Fibroblast of skin of right biceps (primary cell): ENCODE measurements at places on chromosomes 1 and 21.

- peak; percentile 37 for DNase-seq
These were observed 36.8 kb upstream of the PODN start for GRCh38 chr1:53025034-53025768.

DNA sequence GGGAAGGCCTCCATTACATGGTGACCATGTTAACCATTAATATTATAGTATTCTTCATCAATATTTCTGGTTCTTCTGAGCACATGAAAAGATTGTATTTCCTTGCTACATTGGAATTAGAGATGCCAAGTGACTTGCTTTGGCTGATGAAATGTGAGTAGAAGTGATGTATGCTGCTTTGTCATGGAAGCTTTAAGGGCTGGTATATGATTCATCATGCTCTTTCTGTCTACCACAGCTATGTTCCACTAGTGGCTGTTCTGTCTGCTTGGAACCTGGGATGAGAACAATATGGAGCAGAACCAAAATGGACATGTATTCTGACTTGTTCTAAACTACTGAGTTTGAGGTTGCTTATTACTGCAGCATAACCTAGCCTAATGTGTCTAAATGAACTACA is 163.3 kb downstream of the TM2D1 start:
- peak; percentile 57 for DNase-seq

- no peak for DNase-seq
These were observed 450.9 kb downstream of the MATN1 start for GRCh38 chr1:30272277-30273020.

DNA sequence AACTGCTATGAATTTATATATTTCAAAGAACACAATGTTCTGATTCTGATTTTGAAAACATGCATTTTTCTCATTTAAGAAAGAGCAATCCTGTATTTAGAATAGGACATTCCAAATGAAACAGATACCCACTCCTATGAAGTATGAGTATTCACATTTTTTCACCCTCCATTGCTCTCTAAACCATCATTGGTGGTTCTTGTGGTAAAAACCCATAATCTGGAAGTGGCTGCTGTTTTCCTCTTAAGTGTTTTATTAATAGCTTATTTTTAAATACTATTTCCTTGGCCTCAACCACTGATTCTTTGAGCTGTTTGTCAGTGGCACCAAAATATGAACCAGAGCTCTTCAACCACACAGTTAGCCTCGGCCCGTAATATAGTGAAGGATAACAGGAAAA is 60.0 kb upstream of the ADAM30 start:
- DNase-seq: peak; percentile 47

DNA sequence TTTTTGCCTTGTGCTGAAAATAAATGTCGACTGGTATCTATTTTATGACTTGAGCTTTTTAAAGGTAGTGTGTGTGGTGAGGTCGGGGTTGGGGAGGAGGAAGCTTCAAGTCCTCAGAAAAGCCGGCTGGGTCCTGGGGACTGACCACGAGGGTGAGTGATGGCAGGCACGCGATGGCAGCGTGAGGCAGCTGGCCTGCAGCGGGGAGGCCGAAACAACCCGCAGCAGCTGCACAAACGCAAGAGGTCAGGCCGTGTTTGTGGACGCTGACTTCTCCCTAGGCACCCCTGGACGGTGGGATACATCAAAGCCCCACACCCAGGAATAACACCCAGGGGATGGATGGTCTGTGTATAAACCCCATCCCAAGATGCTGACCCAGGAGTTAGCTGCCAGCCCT is 51.4 kb downstream of the ZBTB18 start:
- no peak for DNase-seq

GRCh38 chr21:23743821-23744220 is 1863.5 kb downstream of the MRPL39 start:
- DNase-seq: no peak

- DNase-seq: peak; percentile 36
These were observed 111.9 kb upstream of the L1TD1 start for GRCh38 chr1:62082456-62083363.

GRCh38 chr1:54640863-54641836 is at the start of gene MROH7:
MROH7 (plus strand) TSS chr1:54641786; CDS start chr1:54652927, 11,141 bp downstream.
- DNase-seq: no peak

- DNase-seq: no peak
These were observed 39.5 kb upstream of the DMBX1 start for GRCh38 chr1:46450160-46450517.

DNA sequence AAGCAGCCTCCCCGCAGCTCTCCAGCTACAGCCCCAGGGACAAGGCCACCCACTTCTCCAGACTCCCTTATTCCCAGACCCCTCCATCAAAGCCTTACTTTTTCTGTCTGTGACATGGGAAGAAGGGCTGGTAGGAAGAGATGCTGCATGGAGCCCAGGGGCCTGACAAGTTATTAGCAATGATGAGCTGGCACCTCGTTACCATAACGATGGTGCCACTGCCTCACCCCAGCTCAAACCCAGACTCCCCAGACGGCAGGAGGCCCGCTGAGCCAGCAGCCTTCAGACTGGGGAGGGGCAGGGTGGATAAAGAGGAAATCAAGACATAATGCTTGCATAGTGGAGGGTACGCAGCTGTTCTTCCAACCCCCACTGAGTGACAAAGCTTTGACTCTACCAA is 3.3 kb downstream of the DLGAP3 start:
- DNase-seq: no peak

GRCh38 chr1:186680245-186681061 is at the start of gene PTGS2:
PTGS2 (minus strand) TSS chr1:186680423; CDS start chr1:186680290, 133 bp downstream.
- peak; percentile 97 for DNase-seq

- no peak for DNase-seq
These were observed 579.6 kb downstream of the USP25 start for GRCh38 chr21:16309250-16309971.

DNA sequence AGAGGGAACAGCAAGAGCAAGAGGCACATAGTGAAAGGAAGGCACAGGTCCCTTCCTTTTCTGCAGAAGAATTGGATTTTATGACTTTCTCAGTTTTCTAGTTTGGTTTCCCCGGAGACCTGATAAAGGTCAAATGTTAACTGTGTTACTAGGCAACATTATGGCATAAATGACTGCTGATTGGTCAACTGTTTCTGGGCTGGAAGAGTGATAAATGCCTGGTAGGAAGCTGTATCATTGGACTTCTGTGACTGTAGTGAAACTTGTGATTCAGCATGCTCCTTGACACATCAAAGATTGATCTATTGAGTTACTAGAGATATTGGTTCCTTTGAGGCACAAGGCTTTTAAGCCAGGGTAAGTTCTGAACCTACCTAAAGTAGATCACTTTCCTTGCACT is 55.7 kb downstream of the LRRC8C start:
- no peak for DNase-seq

DNA sequence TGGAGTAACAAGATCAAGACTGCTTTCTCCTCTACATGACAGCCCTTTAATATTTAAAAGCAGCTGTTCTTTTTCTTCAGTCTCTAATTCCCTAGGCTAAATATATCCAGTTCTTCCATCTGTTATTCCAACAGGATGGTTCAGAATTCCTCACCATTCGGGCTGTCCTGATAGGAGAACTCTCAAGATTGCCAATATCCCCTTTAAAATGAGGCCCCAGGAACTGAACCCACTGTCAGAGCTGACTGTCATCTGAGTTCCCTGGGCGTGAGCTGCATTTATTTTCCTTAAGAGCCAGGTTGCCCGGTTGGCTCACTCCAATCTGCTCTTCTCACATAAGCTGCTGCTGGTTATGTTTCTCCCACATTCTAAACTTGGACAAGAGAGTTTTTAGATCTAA is 177.6 kb downstream of the MIS18A start:
- DNase-seq: no peak

- peak; percentile 90 for DNase-seq
These were observed 10.0 kb downstream of the YBEY start for GRCh38 chr21:46295996-46296752.

GRCh38 chr1:226605318-226605950 is 56.9 kb downstream of the STUM start:
- DNase-seq: no peak

- no peak for DNase-seq
These were observed 67.6 kb upstream of the EDEM3 start for GRCh38 chr1:184822267-184822666.

- no peak for DNase-seq
These were observed 4.3 kb upstream of the C1QTNF12 start for GRCh38 chr1:1250786-1251284.

GRCh38 chr1:164608651-164609057 is 49.7 kb downstream of the PBX1 start:
- peak; percentile 80 for DNase-seq

- DNase-seq: no peak
These were observed 641.0 kb downstream of the PLPP3 start for GRCh38 chr1:55938376-55938850.

DNA sequence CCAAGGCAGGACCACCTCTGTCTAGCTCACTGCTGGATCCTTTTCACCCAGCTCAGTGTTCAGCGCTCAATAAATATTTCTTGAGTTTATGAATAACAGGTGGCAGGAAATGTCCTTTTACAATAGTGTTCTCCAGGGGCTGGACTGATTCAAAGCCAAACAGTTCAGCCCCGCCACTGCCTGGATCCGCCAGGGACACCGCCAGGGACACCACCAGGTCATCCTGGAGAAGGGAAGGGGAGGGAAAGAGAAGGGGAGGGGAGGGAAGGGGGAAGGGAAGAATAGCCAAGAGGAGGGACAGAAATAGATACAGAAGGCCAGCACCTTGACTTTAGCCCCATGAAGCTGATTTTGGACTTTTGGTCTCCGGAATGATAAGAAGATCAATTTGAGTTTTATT is 255.6 kb downstream of the GRIK3 start:
- DNase-seq: no peak

DNA sequence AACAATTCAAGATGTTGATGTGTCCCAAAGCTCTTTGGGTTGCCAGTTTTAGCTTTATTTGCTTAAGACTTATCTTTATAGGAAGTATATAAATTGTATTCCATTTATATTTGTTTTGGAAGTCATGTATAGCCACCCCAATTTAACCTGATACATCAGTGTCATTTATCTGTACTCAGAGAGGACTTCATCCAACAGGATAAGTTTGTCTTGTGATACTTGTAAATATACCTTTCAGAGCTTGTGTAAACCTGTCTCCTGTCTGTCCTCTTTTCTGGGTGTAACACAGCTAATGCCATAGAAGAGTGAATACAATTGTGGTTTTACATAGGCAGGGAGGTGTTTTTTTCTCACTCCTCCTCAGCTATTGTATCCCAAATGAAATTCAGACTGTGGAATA is 10.4 kb downstream of the PTGFR start:
- no peak for DNase-seq

GRCh38 chr1:64983110-64983509 is 16.8 kb upstream of the JAK1 start:
- peak; percentile 67 for DNase-seq

DNA sequence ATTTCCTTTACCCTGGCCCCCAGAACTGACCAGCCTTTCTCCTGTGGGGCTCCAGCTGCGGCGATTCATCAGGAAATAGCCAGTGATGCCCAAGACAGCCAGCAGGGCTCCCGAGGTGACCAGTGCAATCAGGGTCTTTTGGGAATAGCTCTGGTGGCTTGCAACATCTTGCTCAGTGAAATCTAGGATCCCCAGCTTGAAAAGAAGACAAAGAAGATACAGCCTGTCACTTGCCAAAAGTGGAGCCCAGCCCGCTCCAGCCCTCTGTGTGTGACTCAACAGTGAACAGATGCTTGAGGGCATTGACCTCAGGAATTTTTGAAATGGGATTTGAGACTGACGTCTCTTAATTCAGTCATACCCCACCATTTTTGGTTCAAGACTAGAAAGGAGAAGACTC is 22.3 kb downstream of the CD34 start:
- DNase-seq: peak; percentile 54

- DNase-seq: peak; percentile 58
These were observed 5.0 kb downstream of the SLC22A15 start for GRCh38 chr1:115980998-115981993.

DNA sequence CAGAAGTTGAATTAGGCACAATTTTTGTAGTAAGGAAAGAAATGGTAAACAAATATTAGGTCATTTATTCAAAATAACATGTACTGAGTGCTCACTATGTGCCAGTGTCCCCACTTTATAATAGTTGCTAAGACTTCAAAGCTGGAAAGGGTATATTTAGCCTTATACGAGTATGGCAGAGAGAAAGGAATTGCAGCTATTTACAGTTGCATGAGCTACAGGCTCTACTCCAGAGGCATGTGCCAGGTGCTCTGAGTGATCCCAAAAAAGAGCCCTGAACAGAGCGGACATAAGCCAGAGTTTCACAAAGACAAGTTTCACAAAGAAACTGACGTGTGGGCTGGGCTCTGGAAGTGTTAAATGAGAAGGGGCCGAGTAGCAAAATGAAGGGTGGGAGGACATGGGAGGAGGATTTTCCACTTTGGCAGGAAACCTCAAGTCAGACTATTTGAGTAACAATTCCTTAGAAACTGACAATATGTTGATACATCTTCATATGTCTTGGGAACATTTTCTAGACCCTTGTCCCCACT is 40.9 kb downstream of the FASLG start:
- DNase-seq: no peak

DNA sequence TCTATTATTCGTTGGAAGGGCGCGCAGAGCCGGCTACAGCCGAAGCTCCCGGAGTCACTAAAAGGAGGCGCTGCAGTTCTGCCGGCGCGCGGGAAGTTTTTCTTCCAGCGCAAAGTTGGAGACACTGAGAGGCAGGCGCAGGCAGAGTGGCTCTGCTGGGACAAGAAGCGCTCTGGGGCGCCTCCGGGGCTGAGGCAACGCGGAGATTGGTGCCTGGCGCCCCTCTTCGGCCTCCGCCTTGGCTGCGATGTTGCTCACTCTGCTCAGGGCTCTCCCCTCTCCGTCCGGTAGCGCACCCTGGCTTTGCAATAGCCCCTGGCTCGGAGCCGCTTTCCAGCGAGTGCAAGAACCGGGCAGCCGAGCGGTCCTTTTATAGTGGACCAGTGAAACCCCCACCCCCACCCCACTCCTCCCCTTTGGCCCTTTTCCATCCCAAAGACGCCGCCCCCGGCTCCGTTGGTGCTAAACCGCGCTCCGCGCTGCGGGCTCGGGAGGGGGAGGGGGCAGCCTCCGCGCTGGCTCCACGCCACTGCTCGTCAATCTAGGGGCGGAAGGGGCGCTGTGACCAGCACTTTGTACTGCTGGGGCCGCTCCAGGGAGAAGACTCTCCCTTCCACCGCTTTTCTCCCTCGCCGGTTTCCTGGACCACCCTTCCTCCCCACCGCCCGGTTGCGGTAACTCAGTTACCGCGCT is at the start of gene ADAMTS1:
ADAMTS1 (minus strand) TSS at position 344 of the 693 bp plus-strand sequence. CDS start 455 bp downstream, outside the sequence.
- DNase-seq: peak; percentile 92

GRCh38 chr1:221611656-221612046 is 130.2 kb downstream of the DUSP10 start:
- no peak for DNase-seq

DNA sequence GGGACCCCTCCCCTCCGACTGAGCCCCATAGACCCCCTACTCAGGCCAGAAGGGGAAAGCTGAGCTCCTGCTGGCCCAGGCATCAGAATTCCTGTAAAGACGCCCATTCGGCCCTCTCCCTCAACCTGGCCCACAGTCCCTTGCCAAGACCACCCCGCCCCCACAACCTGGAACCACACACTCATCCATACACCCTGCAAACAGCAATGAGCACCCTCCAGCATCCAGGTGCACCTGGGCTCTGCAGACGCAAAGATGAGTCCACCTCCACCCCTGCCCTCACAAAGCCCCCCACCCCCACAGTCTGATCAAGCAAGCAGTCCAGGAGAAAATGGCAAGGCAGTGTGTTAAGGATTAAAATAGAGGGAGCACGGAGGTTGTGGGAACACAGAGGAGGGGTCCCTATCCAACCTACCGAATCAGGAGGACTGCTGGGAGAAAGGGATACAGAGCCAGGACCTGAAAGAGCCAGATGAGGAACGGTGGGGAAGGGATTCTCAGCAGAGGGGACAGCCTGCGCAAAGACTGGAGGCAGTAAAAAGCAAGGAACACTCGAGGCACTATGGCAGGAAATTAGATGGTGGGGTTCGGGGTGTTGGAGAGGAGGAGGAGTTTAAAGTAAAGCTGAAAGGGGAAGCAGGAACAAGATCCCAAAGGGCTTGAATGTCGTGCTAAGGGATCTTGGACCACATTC is 67.3 kb upstream of the LAPTM5 start:
- DNase-seq: no peak
